Dermis microvascular lymphatic vessel endothelial cell (primary cell): ENCODE measurements at places on chromosomes 6 and 20. TPM values are rescaled to one million over a fixed set of nuclear protein-coding genes. Genes with fewer than 3 reads are reported as not detected.

FAM162B gene
- total RNA-seq = 6.2 and 11.1 TPM in 2 replicates

GTSF1L gene
- not detected in 2 replicates for total RNA-seq

TTBK1 gene
- not detected in 2 replicates for total RNA-seq

GRCh38 chr6:36318690-36319435, 17.8 kb downstream of the BNIP5 start:
- no peak for DNase-seq
